ENCODE measurements at places on chromosomes 6 and 20.
A peak's percentile ranks its signal among the peaks of the same experiment; 100 is the strongest.

GRCh38 chr6:54717849-54718455 is 128.6 kb upstream of the FAM83B start:
- H3K36me3 ChIP-seq, result no peaks in the 10 kb centered on the region
- H3K27ac ChIP-seq, result no peak overlapping the region
- no peaks in the 10 kb centered on the region for H3K27me3 ChIP-seq
- H3K4me3 ChIP-seq, result no peak overlapping the region

DNA sequence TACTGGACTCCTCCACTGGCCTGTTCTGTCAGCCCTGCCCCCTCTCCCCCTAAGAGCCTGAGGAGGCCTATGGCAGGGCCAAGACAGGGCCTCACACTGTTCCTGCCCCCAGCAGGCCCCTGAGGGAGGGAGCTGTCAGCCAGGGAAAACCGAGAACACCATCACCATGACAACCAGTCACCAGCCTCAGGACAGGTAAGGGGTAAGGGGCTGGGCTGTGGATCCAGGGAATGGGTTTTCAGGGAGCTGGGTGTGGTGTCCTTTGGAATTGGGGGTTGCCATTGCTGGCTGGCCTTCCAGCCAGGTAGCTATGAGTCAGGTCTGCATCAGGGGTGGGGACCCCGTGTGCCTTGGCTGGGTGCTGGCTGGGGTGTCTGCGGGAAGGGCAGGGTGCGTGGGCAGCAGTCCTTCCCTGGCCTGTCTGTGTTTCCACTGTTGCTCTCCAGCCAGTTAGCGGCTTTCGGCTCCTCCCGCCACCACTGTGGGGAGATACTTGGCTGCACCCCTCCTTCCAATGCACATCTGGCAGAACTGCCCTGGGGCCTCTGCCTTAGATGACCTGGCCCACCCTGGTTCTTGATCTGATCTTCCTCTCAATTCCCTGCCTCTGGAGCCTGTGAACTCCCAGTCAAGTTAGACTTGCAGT is 3.9 kb downstream of the SLC29A1 start:
- H3K27me3 ChIP-seq, result no peaks in the 10 kb centered on the region
- H3K4me3 ChIP-seq, result peak overlapping the region; percentile 23
- no peaks in the 10 kb centered on the region for H3K4me1 ChIP-seq

GRCh38 chr20:8254911-8255582 is 123.0 kb downstream of the PLCB1 start:
- H3K27me3 ChIP-seq, result no peaks in the 10 kb centered on the region
- H3K36me3 ChIP-seq, result no peaks in the 10 kb centered on the region
- H3K4me3 ChIP-seq, result no peak overlapping the region
- no peak for DNase-seq
- H3K4me1 ChIP-seq, result no peaks in the 10 kb centered on the region

DNA sequence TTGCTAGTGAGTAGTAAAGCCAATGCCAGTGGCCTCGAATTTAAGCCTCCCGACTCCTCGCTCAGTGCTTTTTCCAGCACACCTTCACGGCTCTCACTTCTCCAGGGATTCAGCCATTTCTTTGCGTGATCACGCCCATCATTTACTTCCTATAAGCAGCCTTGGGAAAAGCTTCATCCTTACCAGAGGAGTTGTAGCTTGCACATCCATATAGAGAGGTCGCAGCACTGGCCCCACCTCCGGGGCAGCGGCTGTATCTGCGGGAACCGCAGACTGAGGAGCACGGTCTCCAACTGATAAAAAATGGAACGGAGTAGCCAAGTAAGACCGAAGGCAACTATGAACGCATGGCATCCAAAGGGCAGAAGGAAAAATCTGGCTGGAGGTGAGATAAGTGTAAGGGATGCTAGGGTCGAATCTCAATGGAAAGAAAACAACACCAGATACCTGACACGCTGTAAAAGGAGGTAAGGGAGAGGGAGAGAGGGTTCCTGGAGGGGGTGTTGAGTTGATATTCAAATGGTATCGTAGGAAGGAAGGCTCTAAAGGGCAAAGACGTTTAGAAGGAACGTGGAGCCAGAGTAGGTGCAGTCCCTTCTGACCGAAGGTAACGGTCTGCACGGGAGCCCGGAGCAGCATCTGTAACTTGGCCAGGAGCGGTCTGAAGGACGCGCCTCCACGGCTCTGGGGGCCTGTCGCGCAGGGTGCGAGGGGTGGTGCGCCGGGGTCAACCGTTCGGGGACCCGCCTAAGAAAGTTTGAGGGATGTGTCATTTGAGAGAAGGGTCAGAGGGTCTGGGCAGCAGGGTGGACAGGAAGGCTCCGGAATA is 640 bp downstream of the NFS1 start:
- H3K4me3 ChIP-seq, result peak overlapping the region; percentile 94
- DNase-seq, result no peak
- H3K27ac ChIP-seq, result peak overlapping the region; percentile 94

DNA sequence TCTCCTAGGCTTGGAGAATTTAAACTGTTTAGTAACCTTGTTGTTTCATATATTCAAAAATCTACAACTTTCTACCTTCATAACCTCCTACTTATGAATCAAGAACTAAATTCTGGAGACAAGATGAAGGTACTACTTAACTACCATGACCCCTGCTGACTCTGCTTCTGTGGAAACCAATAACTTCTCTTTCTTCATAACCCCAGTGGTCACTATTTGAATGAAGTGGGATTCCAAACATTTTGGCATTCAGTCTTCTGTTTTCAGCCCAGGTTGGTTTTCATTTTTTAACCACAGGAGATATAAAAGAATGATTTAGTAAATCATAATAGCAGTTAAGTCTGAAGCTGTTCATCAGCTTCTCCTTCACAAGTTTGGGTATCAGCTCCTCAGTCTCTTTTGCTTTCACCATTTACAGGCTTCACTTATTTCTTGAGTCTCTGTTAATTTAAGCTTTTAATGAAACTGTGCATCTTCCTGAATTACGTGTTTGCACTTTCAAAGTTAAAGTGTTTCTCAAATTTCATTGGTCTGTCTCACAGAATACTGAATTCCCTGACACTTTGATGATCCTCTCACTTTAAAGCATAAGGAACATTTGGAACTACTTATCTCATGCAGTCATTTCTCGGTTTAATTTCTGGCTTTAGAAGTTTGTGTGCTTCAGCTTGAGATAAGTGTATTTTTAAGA is 9.5 kb downstream of the SENP6 start:
- peaks cover 94% of the 10 kb centered on the region for H3K4me1 ChIP-seq
- H3K36me3 ChIP-seq, result no peaks in the 10 kb centered on the region
- no peaks in the 10 kb centered on the region for H3K27me3 ChIP-seq
- H3K4me3 ChIP-seq, result no peak overlapping the region
- DNase-seq, result no peak

DNA sequence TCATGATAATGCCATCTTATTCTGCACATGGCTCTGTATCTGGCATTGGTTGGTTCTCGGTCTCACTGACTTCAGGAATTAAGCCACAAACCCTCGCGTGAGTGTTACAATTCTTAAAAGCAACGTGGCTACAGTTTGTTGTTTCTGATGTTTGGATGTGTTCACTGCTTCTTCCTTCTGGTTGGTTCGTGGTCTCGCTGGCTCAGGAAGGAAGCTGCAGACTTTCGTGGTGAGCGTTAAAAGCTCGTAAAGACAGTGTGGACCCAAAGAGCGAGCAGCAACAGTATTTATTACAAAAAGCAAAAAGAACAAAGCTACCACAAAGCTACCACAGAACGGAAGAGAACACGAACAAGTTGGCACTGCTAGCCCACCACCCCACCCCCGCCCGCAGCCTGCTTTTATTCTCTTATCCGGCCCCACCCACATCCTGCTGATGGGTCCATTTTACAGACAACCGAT is 51.1 kb downstream of the MYLIP start:
- H3K27me3 ChIP-seq, result no peaks in the 10 kb centered on the region
- H3K36me3 ChIP-seq, result no peaks in the 10 kb centered on the region
- DNase-seq, result no peak

- H3K27ac ChIP-seq, result no peak overlapping the region
- no peaks in the 10 kb centered on the region for H3K27me3 ChIP-seq
- H3K36me3 ChIP-seq, result no peaks in the 10 kb centered on the region
- no peak overlapping the region for H3K4me3 ChIP-seq
Measured at GRCh38 chr6:152018876-152019275, 211.4 kb downstream of the ESR1 start.

DNA sequence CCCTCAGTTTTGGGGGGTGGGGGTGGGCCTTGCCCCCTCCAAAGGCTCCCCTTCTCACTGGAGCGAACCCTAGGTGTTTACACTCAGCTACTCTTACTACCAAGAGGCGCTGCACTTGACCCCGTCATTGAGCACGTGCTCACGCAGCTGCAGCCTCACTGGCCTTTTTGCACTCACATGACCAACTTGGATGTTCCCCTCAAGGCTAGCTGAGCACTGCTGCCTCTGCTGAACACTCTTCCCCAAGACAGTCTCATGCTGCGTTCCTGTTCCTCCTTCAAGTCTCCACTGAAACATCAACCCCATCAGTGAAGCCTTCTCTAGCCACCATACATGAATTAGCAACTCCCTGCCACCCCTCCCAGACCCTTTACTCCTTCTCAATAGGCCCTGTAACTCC is 4.0 kb downstream of the SOD2 start:
- no peak for DNase-seq
- H3K27me3 ChIP-seq, result no peaks in the 10 kb centered on the region
- no peaks in the 10 kb centered on the region for H3K4me1 ChIP-seq

DNA sequence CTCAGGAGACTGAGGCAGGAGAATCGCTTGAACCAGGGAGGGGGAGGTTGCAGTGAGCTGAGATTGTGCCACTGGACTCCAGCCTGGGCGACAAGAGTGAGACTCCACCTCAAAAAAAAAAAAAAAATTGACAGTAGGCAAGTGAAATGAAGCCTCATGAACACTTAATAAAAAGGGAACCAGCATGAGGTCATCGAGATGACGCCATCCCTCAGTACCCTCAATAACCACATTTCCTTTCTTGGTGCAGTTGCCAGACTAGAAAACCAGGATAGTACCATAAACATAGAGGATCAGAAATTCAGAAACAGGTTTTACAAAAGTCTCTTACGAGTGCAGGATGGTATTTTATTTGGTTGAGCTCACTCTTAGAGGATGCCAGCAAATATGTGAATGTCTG is 584.1 kb downstream of the MAFB start:
- no peak for DNase-seq
- H3K4me3 ChIP-seq, result no peak overlapping the region
- no peak overlapping the region for H3K27ac ChIP-seq
- no peaks in the 10 kb centered on the region for H3K36me3 ChIP-seq

- H3K4me1 ChIP-seq, result no peaks in the 10 kb centered on the region
- H3K4me3 ChIP-seq, result no peak overlapping the region
- H3K27ac ChIP-seq, result no peak overlapping the region
- H3K27me3 ChIP-seq, result peaks cover 8% of the 10 kb centered on the region
- no peaks in the 10 kb centered on the region for H3K36me3 ChIP-seq
- no peak for DNase-seq
Measured at GRCh38 chr20:6863798-6864201, 96.3 kb downstream of the BMP2 start.

- H3K4me3 ChIP-seq, result no peak overlapping the region
- H3K27ac ChIP-seq, result no peak overlapping the region
- H3K27me3 ChIP-seq, result no peaks in the 10 kb centered on the region
- no peak for DNase-seq
- no peaks in the 10 kb centered on the region for H3K4me1 ChIP-seq
Measured at GRCh38 chr6:14729129-14729871, 516.6 kb upstream of the JARID2 start.

- H3K4me1 ChIP-seq, result no peaks in the 10 kb centered on the region
- H3K4me3 ChIP-seq, result peak overlapping the region; percentile 59
- H3K27me3 ChIP-seq, result no peaks in the 10 kb centered on the region
- H3K36me3 ChIP-seq, result peaks cover 33% of the 10 kb centered on the region
Measured at GRCh38 chr20:45813006-45813340, 529 bp downstream of the UBE2C start.

- no peak overlapping the region for H3K4me3 ChIP-seq
- DNase-seq, result no peak
- H3K27ac ChIP-seq, result no peak overlapping the region
- H3K4me1 ChIP-seq, result no peaks in the 10 kb centered on the region
Measured at GRCh38 chr6:105501246-105501645, 98.4 kb upstream of the PREP start.

GRCh38 chr20:10059006-10059405 is 24.2 kb downstream of the ANKEF1 start:
- no peaks in the 10 kb centered on the region for H3K27me3 ChIP-seq
- DNase-seq, result no peak
- H3K27ac ChIP-seq, result no peak overlapping the region
- no peaks in the 10 kb centered on the region for H3K4me1 ChIP-seq
- H3K36me3 ChIP-seq, result no peaks in the 10 kb centered on the region

GRCh38 chr6:37920667-37921066 is 101.1 kb downstream of the ZFAND3 start:
- H3K4me3 ChIP-seq, result no peak overlapping the region
- no peaks in the 10 kb centered on the region for H3K4me1 ChIP-seq
- H3K36me3 ChIP-seq, result peaks cover 4% of the 10 kb centered on the region
- H3K27ac ChIP-seq, result no peak overlapping the region
- no peaks in the 10 kb centered on the region for H3K27me3 ChIP-seq
- no peak for DNase-seq

DNA sequence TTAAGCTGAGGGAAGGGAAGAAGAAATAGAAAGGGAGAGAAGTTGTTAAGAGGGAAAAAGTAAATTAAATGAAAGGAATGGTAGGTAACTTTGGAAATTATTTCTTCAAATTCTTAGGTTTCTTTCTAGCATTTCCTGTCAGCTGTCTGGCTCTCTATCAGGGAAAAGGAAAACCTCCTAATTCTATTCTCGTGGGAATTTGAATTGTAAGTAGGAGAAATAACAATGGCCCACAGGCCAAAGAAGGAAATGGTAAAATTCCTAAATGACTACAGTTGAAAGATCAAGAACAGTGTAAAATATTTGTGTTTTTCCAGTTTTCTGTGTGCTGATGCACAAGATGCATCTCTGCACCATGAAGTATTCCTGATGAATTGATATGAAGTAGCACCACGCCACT is 173.0 kb downstream of the IBTK start:
- no peaks in the 10 kb centered on the region for H3K36me3 ChIP-seq
- no peak overlapping the region for H3K4me3 ChIP-seq
- DNase-seq, result no peak
- no peak overlapping the region for H3K27ac ChIP-seq

GRCh38 chr6:7124636-7125035 is 16.9 kb downstream of the RREB1 start:
- DNase-seq, result no peak
- H3K27ac ChIP-seq, result no peak overlapping the region

Data from tibial artery (tissue), 4 donors.